ENCODE measurements at places on chromosomes 16 and 17.

- no peak for DNase-seq
Measured at GRCh38 chr16:53429221-53429943, 4.9 kb upstream of the RBL2 start.

DNA sequence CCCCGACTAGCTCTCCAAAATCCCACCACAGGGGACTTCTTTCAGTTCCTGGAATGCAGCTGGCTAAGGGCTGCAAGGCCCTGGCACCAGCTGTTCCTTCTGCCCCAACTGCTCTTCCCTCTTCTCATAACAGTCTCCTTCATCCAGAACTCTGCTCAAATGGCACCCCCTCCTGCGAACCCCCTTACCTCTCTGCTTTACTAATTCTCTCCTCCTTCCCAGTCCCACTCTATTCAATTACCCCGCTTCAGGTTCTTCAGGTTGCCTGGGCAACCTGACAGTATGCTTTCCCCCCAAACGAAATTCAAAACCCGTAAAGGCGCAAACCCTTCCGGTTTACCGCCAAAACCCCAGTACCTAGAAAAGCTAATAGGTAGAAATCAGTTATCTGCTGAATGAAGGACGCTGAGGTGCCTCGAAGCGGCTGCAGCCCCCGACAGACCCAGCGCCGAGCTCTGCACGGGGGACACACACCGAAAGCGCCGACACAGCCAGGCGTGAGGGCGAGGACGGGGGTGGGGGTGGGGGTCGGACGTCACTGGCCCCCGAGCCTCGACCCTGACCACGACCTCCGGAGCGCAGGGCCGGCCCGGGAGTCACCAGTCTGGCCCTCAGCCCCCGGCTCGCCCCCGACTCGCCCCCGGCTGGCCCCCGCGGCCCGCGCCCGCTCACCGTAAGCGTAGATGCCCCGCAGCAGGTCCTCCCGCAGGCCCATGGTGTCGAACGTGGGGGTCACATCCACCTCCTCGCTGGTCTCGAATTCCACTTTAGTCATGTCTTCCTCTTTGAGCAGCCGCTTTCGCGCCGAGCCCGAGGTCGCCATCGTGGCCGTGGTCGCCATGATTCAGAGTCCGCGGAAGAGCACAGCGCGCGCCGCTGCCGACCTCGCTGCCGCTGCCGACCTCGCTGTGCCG is 550 bp downstream of the EIF4A3 start:
- peak; percentile 33 for DNase-seq

DNA sequence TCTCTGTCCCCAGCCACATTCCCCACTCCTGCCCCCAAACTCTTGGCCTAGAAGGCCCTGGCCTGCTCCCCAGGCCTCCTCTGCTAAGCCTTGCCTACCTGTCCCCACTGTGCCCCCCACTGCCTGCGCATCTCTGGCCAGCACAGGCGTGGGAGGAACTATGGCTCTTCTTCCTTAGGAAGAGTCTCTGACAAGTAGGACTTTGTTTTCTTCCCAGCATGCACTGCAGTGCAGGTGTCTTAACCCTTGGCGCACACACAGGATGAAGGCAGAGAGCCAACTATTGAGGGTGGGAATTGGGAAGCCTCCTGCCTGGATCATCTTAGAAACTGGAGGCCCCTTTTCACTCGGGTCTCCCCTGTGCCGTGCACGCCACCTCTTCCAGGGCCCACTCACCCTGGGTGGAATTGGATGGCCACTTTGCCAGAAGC is 3.6 kb downstream of the AMDHD2 start:
- DNase-seq, result no peak

GRCh38 chr16:1791943-1792812 is 1.3 kb downstream of the IGFALS start:
- DNase-seq, result peak; percentile 40

- no peak for DNase-seq
Measured at GRCh38 chr17:75003070-75003956, 9.2 kb upstream of the MRPL58 start.

DNA sequence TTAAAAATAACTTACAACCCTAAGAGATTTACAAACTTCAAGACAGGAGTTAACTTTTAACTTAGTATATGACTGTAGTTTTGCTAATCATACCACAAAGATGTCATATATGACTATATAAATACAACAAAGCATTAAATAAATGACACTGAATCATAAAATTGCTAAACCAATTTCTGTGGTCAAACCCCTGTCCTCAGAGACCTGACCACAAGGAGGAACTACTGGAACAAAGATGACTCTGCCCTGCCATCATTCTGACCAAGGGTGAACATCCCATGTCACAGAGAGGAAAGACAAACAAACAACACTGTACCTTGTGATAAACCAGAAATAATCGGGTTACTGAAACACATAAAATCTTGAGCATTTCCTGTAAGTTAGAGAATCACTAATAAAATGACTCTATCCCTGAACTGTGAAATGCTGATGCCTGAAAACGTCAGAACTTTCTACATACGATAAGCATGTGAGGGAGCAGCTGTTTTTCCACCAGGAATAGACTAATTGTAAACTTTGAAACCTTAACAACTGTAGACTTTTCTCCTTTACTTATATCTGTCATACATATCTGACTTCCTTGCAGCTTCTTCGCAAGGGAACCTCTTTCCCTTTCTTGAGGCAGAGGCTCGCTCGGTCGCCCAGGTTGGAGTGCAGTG is 47.9 kb downstream of the WDR59 start:
- no peak for DNase-seq

DNA sequence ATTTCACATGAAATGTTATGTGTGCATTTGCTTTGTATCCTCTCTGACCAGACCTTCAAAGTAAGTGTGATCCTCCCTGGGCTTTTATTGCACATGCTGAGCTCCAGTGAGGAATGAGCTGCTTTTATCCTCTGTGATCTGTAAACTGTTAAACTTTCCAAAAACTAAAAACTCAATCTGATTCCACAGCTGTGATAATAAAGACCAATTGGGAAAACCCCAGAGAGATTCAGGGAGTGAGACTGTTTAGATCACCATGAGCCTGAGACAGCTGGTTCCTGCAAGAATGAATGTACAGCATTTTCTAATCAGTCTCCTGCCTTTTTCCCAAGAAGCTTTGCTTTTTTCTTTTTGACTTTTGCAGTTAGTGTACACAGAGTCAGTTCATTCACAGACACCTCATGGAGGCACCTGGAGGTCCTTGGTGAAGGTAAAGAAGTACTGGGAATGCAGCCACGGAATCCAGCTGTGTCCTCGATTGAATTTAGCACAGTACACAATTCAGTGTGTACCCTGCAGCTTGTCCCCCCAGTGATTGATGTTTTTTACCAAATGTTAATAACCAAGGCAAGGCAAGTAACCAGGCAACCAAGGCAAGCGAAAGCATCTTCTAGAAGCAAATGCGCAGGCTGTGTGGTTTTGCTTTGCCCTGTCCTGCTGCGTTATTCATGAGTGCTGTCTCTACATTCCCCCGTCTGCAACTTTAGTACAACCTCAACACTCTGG is 182.6 kb downstream of the LGALS9B start:
- DNase-seq, result peak; percentile 36

GRCh38 chr16:11857161-11857560 is 5.8 kb upstream of the RSL1D1 start:
- no peak for DNase-seq

- peak; percentile 3 for DNase-seq
Measured at GRCh38 chr17:77214743-77215142, 74.0 kb downstream of the SEC14L1 start.

DNA sequence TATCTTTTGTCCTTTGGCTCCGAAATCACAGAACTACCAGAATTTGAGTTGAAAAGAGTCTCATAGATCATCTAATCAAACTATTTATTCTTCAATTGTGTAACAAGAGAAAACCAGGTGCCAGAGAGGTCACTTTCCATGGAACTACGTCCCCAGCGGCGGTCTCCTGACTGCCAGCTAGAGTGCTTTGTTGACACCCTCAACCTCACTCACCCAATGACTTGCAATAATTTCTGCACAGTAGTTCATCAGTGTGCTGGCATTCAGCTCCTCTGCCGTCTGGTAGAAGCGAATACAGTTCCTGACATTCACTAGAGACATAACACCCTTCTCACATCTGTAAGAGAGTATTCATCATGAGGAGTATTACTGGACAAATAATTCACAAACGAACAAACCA is 54.2 kb downstream of the ANKFY1 start:
- no peak for DNase-seq

DNA sequence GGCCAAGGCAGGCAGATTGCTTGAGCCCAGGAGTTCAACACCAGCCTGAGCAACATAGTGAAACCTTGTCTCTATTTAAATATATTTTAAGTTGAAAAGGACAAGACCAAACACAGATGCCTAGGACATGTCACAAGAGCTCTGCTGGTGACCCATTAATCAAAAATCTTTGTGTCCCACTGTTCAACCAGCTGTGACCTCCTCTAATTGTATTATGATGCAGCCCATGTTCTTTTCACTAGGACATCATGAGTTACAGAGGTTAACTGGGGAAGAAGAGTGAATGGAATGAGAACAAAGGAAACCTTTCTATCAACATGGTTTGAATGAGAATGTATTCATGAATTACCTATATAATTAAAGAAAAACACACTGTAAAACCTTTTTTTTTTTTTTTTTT is 7.0 kb downstream of the EFTUD2 start:
- DNase-seq, result no peak
